ENCODE measurements at places on chromosomes 7 and 10.

- no peak for DNase-seq
Measured at GRCh38 chr10:101018118-101018599, 12.8 kb downstream of the PDZD7 start.

GRCh38 chr7:47361746-47362215, 220.1 kb downstream of the TNS3 start:
- no peak for DNase-seq

- DNase-seq = peak; percentile 71
Measured at GRCh38 chr10:35355971-35356724, 19.8 kb downstream of the CCNY start.

GRCh38 chr7:106111655-106112117, 426 bp downstream of the SYPL1 start:
- DNase-seq = peak; percentile 56

DNA sequence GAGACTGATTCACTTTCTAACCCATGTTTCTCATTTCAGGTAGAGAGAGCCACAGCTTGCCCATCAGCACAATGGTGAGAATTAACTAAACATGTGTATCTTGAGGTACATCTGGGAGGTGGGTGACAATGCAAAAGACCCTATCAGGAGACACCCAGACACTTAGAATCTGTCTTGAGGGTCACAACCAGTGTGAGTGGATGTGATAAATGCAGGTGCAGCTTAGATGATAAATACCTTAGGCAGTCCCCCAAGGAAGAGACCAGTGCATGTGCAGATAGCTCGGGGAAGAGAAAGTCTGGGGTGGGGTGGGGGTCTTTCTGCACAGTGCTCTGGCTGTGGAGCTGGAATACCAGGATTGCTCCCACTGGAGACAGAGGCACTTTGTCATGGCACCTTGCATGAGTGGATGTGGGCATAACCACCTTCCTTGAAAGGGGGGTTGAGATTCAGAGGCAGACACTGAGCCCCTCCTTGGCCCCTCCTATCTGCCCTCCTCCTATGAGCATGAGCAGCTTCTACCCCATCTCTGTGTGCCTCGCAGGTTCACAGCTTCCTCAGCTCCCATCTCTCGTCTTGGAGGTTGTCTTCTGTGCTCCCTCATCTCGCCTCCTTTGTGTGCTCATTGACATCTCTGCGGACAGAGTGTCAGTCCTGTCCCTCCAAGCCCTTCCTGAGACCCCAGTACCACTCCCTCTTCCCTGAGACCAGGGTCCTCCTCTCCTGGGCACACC, 349.8 kb downstream of the TCERG1L start:
- DNase-seq = no peak

DNA sequence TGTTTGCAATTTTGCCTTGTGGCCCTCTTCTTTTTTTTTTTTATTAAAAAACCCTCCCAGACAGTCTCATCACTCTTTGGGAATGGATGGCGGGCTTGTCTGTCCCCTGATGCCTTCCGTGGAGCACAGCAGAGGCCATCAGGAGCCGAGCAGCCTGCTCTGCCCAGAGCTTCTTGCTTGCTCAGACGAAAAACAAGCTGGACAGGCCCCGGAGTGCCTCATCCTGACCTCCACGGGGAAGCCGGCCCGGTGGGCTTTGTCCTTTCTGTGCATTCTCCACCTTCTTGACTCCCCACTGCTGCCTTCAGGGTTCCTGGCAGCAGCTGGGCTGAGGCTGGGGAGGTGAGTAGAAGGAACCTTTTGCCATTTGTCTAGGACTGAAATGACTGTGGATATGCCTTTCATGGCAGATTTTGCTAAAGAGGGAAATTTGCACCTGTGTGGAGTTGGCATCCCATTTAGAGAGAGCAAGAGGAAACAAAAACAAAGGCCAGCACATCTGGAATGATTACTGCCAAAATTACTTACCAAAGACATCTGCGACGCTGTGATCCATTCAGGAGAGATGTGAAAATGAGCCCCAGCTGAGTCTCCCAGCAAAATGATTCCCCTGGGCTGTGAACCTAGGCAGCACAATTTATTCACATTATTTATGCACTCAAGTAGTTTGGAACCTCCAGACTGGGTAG, 108.3 kb downstream of the AOAH start:
- no peak for DNase-seq

DNA sequence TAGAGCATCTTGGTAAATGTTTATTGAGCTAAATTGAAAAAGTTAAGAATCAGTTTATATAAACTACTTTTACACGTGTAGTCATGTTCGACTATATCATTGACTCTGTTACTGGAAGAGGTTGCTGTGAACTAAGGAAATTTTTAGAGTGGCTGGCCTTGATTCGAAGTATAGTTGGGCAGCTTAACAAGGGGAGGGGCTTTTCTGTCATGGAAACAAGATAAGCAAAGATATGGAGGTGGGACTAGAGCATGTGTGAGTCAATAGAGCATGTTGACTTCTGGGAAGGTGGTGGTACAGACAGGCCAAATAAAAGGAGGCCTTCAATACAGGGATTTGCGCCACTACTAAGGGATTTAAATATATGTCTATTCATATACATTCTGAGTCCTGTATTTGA, 7.6 kb downstream of the ATP5F1C start:
- DNase-seq = no peak

DNA sequence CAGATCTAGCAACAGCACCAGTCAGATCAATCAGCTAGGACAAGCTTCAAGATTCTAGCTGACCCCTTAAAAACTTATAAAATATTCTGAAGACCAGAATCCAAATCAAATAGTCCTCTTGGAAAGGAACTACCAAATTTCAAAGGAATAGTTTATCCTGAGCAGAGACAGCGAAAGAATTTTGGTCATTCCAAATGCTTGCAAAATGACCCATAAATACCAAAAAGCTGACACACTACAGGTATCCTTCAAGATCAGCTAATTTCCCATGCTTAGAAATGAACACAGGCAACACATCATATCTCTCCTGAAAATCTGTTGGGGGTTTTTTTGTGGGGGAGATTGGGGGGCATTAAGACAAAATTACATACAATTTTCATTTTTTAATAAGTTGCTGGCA, 78.8 kb downstream of the PDSS1 start:
- no peak for DNase-seq

GRCh38 chr7:67608806-67609205, 612.2 kb downstream of the TYW1 start:
- no peak for DNase-seq

GRCh38 chr10:122271076-122271475, at the start of gene BTBD16:
TSS of gene BTBD16 (plus strand) at chr10:122271296. CDS start at chr10:122275082, 3,786 bp downstream.
- no peak for DNase-seq

GRCh38 chr7:14902589-14903067, at the start of gene DGKB:
TSS of gene DGKB (minus strand) at chr7:14902751.
- no peak for DNase-seq

Measured in GM10248 (cell line).